ENCODE measurements at places on chromosomes 5 and 9.

GRCh38 chr5:82487131-82487530 is 209.0 kb upstream of the RPS23 start:
- no peak for DNase-seq

- DNase-seq: no peak
Measured at GRCh38 chr9:36492865-36493264, 79.8 kb upstream of the MELK start.

DNA sequence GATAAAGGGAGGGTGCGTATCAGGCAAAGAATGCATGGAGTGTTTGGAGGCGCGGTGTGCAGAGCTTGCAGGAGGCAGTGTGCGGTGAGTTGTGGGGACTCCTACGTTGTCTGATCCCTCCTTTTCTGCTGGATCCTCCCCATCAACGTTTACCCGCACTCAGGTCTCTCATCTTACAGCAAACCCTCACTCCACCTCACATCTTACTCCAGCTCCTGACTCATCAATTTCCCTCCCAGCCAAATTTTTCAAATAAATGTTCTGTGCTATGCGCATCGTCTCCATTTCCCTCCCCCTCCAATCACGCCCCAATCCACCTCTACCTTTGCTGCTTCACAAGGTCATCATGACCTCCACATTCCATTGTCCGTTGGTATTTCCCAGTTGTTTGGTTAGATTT is 138.9 kb upstream of the KLF4 start:
- no peak for DNase-seq

DNA sequence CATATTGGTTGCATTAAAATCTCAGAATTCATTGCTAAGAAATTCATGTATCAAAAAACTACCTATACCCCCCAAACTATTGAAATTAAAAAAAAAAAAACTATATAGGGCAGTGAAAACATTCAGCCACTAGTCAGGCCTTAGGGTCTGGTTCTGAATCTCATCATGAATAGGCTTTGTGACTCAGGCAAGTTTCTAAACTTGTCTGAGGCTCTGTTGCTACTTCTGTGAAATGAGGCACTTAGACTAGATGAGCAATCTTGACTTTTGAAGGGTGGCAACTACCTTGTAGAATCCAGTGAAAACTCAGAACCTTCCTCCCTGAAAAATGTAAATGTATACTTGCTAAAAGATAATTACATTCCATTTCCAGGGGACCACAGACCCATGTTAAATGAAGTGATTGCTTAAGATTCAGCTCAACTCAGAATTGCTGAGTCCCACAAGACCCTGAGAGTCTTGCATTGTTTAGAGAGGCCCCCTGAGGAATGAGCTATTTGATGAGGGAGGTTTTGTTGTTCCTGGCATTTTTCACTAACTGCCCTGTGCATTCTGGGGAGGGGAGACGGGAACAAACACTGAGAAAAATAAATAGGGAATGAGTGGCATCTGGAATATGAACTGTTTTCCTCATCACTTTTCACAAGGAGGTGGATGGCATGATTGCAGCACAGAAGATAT is 29.5 kb downstream of the RAI14 start:
- no peak for DNase-seq

- no peak for DNase-seq
Measured at GRCh38 chr5:57700484-57700883, 217.9 kb upstream of the ACTBL2 start.

DNA sequence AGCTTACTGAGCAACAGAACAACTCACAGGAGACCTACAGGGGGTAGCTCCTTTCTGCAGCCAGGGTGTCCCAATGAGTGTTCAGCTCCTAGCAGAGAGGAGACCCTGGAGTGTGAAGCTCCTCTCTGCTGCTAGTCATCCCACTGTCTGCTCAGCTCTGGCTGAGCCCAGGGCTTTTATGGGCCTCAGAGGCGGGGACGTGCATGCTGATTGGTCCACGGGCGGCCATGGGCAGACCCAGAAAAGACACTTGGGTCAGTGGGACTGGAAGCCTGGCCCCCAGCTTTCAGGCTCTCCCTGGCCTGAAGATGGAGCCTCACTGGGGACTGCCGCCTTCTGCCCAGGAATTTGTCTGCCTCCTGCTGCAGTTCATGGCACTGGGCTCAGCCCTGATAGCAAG is 40.6 kb downstream of the TSPAN17 start:
- DNase-seq: no peak

DNA sequence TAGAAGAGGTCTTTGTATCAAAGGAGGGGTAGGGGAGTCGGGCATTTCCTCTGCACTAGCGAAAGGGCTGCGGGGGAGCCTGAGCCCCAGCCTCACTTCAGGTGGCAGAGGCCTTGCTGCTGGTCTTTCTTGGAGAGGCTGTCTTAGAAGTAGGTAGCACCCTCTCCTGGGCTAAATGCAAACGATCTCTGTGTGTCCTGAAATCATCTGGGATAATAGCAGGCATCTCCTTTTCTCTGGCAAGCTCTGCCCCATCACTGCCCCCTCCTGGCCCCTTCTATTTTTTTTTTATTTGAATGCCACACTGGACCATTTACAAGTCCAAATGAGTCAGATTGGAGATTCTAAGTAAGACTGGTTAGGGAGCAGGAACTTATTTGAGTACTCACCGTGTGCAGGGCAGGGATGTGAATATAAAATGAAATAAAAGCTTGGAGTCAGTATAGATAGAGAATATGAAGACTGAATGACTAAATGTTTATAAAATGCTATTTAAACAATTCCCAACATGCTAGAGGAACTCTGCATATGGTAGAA is 137.1 kb downstream of the FGF1 start:
- no peak for DNase-seq

DNA sequence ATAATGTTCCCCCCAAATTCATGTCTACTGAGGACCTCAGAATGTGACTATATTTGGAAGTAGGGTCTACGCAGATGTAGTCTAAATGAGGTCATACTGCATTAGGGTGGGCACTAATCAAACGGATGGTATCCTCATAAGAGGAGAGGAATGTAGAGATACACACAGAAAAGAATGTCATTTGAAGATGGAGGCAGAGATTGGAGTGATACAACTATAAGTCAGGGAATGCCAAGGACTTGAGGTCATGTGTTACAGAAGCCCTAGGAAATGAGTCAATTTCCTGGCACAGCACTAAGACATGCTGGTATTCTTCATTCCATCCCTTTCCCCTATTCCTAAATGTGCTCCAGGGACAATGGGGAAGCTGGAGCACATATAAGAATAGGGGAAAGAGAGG is 758 bp upstream of the PDCD1LG2 start:
- no peak for DNase-seq

- DNase-seq: no peak
Measured at GRCh38 chr5:1751026-1751863, 48.4 kb downstream of the MRPL36 start.

DNA sequence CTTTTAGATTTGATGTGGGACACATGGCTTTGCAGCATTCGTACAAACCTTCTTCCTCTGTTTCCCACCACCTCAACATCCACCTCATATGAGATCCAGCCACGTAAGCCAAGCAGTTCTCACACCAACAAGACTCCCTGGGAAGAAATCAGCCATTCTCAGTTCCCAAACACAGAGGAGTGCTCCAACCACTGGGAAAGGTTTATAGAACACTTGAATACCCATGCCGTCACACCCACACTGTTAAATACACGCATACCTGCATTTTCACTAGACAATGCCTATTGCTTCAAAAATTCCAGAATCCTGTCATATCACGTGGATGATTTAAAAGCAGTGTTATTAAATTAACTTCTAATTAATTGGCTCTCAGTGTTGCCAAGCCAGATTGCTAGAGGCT is 347.3 kb downstream of the ENC1 start:
- no peak for DNase-seq

DNA sequence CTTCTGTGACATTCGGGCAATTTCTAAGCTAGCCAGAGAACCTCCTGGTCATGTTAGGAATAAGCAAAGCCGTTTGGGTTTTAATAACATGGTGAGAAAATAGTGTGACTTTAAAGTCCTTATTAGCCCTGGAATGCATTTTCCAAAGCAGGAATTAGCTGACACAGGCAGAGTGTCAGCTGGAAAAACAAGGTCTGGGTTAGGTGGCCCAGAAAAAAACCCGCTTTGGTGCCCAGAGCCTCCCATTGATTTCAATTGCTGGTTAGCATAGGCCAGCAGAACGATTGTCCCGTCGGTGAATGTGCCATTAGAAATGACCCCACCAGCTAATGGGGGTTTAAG is 62.1 kb upstream of the CPEB4 start:
- no peak for DNase-seq

DNA sequence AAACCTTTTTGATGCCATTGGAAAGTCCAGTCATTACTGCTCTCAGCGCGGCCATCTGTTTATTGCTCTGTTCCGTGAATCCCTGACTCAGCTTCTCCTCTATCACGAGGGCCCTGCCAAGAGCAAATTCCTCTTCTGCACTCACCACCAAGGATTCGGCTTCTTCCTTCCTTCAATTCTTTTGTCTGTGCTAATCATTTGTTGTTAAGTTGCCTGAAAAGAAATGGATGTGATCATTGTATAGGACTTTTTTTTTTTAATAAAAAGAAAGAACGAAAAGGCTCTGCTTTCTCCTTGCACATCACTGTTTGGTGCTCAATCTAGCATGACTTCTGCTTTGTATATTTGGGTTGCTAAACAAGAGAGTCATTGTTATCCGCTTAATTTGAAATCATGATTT is 128.7 kb upstream of the PIK3R1 start:
- no peak for DNase-seq

- no peak for DNase-seq
Measured at GRCh38 chr5:134112726-134113362, 1.6 kb upstream of the TCF7 start.

- DNase-seq: no peak
Measured at GRCh38 chr9:7011395-7012067, 253.8 kb downstream of the KDM4C start.

GRCh38 chr5:168422431-168422830 is 63.8 kb upstream of the RARS1 start:
- no peak for DNase-seq

DNA sequence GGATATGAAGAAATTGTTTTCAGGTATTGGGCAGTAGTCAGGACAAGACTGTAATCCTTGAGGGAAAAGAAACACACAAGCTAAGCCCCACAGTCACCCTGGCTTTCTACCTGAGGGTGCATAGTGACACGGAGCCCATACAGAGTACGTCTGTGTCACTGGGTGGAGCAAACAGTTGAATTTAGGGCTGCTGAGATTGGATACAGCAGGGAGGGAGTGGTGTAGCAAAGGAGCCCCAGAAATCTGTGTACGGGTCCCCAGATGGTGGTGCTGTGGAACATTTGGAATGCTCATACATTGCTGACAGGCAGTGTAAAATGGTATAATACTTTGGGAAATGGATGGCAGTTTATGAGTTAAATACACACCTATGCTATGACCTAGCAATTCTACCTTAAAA is 5.1 kb downstream of the TRMT10B start:
- DNase-seq: no peak

GRCh38 chr5:135996611-135997010 is 32.2 kb upstream of the TGFBI start:
- DNase-seq: no peak

GRCh38 chr5:176531902-176532493 is 5.2 kb downstream of the RNF44 start:
- no peak for DNase-seq

GRCh38 chr5:171989276-171989675 is 17.2 kb downstream of the FBXW11 start:
- DNase-seq: no peak

DNA sequence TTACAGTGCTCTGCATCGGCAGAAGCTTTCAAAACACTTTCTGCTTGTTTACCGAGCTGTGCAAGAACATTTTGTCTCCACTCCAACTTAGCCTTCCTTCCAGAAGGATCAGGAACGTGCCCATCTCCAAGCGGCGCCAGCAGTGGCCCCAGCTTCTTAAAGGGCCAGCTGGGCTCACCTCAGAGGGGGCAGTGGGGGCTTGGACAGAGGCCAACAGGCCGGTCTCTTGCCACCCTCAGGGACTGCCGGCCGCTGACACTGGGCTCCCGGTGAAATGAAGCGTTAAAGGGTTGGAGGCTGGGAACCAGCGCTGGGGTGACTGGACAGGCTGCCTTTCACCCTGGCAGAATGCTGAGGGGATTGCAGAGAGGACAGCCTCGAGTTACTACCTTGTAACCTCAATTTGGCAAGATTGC is 67.0 kb upstream of the RNU6ATAC start:
- DNase-seq: no peak

DNA sequence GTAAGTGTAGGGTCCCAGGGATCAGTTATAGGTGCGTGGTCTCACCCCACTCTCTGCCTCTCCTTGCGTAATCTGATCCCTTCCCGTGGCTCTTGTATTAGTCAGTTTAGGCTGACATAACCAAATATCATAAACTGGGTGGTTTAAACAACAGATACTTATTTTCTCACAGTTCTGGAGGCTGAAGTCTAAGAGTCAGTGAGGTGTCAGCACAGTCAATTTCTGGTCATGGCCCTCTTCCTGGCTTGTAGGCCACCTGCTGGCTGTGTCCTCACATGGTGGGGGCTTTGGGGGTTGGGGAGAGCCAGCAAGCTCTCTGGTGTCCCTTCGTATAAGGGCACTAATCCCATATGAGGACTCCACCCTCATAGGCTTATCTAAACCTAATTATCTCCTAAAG is 32.3 kb downstream of the CARTPT start:
- DNase-seq: no peak

DNA sequence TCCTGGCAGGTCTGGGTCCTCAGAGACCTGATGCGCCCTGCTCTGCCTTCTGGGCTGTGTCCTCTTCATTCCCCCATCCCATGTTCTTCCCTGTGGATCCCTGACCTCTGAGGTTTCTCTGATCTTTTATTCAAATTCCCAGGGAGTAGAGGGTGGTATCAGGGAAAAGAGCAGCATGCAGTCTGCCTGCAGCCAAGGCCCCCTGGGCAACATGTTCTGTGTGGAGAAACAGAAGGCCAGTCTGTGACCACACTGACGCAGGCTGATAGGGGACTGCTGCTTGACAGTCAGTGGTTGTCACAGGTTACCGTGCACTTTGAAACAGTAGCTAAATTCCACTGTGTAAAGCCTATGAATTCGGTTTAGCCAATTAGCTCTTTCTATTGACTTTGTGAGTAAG is 156.6 kb upstream of the IRX2 start:
- DNase-seq: no peak

GRCh38 chr5:14138608-14139540 is 4.3 kb upstream of the TRIO start:
- DNase-seq: no peak

GRCh38 chr5:144378681-144379080 is 208.0 kb downstream of the KCTD16 start:
- no peak for DNase-seq

- DNase-seq: no peak
Measured at GRCh38 chr5:56910210-56910965, 992 bp downstream of the SETD9 start.

- DNase-seq: no peak
Measured at GRCh38 chr9:121607434-121608167, 43.8 kb upstream of the DAB2IP start.
